ENCODE measurements at places on chromosomes 7 and 10.

- no peak for DNase-seq
Measured at GRCh38 chr7:51015581-51015980, 232.9 kb upstream of the GRB10 start.

DNA sequence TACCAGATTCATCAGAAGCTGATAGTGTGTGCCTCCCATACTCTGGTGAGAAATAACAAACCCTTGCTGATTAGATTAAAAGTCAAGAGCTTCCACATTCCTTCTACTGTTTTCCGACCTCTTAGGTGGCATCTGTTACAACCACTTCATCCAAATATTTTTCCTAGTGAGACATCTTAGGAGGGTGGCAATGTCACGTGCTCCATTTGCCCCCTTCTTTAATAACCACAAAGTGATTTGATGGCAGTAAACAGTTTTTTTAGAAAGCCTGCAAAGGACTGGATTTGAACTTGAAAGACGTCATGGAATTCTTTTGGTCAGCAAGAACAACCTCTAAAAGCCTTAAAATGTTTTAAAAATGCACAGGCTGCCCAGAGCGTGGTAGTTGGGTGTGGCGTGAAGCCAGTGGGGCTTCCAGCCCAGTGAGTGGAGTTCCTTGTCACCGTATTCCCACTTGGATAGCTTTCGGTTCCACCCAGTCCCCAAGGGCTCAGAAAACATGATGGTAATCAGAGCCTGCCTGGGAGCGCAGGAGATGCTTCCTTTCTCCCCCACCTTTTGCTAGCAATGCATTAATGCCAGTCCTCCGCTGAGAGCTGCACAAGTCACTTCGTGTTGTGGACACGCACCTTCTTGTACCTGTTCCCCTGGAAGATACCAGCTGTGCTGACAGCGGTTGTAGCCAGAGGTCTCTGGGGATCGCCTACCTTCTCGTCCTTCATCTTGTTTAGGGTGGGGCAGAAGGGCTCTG lies 256.4 kb downstream of the KIAA1217 start:
- no peak for DNase-seq

DNA sequence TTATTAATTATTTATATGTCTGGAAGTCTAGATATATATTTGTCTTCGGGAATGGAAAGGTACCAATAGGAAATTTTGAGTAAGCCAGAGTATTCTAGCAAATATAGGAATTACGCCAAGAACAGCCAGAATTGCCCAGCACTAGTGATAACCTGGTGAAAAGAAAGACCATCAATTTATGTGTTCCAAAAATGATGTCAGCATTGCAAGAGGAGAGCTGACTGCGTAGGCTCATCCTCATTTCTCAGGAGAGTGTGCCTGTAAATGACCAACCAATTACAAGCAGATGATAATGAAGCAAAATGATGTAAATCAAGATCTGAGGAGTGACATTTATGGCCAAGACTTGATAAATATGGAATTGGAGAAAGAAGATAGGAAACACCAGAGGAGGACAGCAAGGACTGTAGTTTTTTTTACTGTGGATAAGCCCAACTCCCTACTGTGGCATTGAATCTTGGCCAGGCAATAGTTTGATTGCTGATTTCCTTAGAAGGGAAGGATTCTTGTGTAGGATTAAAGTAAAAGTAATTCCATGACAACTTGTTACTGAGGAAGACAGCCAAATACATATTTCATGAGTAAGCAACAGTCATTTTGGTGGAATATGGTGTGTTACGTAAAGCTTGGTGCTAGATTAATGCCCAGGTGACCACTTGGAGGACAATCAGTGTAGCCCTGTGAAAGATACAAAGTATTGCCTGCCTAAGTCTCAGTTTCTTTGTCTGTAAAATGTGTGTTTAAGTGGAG lies 590.8 kb downstream of the AUTS2 start:
- no peak for DNase-seq

- DNase-seq = peak; percentile 25
Measured at GRCh38 chr10:97572214-97572989, at the start of gene ANKRD2. TSS of gene ANKRD2 (plus strand) at chr10:97572779. CDS start at chr10:97572789, 10 bp downstream.

DNA sequence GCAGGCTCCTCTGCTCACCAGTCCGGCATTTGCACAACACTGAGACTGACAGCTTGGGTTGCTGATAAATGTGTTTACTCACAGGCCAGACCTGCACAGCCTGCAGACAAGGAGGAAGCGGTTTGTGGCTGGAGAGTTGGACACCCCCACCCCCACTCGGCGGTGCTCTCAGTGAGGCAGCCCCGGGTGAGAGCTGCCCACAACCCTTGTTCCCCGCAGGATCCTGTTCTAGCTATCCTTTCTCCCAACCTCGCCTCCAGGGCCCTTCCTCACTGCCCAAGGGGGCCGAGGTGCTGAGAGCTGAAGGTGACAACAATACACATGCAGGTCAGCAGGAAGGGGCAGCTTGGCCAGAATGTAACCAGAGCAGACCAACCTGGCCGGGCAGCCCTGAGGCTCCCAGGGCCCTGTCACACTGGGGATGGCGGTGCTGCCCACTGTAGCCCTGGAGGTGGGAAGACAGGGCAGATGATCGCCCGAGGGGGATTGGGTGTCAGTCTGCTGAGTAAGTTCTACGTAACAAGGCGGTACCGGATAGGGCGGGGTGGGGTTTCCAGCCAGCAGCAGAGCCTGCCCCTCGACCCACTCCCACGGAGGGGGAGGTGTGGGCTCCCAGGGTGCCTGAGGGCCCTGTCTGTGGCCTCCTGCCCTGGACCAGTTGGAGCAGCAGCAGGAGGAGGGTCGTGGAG lies 2.1 kb upstream of the ADAM8 start:
- no peak for DNase-seq

- no peak for DNase-seq
Measured at GRCh38 chr10:52879091-52879807, 106.7 kb upstream of the MBL2 start.

- DNase-seq = peak; percentile 42
Measured at GRCh38 chr7:108335269-108335918, 120.8 kb downstream of the NRCAM start.

- DNase-seq = no peak
Measured at GRCh38 chr7:100860702-100861615, 6.2 kb upstream of the TRIP6 start.

- no peak for DNase-seq
Measured at GRCh38 chr10:27504808-27505460, 830 bp downstream of the RAB18 start.

- DNase-seq = peak; percentile 6
Measured at GRCh38 chr7:51430480-51431086, 114.0 kb upstream of the COBL start.

- no peak for DNase-seq
Measured at GRCh38 chr10:125134483-125134848, 25.9 kb downstream of the CTBP2 start.

- no peak for DNase-seq
Measured at GRCh38 chr7:70374772-70375533, 757.0 kb upstream of the GALNT17 start.

DNA sequence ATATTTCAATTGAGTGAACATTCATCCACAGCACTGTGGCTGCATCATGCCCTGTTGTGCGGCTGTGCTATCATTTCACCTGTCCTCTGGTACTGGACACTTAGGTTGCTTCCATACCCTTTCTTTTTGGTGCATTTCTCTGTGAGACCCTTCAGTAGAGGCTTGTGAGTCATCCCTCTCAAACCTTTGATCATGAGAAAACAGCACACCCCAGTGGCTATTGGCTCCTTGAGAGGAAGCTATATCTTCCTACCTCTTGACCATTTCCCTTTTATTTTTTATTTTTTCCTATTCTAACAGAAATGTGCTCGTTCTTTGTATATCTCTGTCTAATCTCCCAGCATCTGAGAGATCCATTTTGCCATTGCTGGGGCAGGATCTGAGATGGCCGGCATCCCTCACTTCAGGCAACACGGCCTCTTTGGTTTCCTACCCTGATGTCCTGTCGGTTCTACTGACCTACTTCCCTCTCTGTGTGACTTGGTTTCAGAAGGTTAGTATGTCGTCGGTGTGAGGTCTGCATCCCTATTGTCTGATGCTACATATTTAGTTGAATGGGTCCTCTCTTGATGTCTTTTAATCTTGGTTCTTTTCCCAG lies 23.8 kb upstream of the PIK3AP1 start:
- DNase-seq = no peak

- DNase-seq = no peak
Measured at GRCh38 chr7:83608716-83609115, 40.2 kb downstream of the SEMA3E start.

- DNase-seq = no peak
Measured at GRCh38 chr10:28118985-28119628, 120.2 kb upstream of the ODAD2 start.

DNA sequence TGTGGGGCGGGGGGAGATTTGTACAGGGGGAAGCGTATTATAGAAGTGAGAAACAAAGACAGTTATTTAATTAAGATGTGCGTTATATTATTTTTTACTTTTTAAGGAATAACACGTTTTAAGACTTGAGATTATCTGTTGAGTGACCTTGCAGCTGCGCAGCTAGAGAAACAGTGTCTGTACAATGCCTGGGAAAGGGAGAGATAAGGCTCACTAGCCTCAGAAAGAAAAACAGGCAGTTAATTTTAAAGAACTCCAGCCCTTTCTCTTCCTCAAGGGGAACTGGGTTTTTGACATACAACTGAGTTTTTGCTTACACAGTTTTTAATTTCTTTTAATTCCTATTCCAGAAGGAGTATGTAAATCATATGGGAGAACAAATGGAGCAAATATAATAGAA lies 50.7 kb downstream of the LMBR1 start:
- DNase-seq = no peak
